ENCODE measurements at places on chromosomes 2 and 18.

DNA sequence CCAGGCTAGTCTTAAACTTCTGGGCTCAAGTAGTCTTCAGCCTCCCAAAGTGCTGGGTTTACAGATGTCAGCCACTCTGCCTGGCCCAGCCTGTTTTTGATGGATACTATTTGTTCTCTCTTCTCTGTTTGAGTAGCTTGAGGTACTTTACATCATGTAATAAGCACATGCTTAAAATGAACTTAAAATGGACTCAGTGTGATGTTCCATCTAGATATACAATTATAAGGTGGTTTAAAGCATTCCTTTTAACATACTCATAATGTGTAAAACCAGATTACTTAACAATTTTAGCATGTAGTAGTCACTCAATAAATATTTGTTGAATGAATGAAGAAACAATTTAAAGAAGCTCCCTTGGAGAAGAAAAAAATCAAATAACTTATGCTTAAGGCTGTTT is 9.6 kb downstream of the PTPRM start:
- DNase-seq: peak; percentile 18

DNA sequence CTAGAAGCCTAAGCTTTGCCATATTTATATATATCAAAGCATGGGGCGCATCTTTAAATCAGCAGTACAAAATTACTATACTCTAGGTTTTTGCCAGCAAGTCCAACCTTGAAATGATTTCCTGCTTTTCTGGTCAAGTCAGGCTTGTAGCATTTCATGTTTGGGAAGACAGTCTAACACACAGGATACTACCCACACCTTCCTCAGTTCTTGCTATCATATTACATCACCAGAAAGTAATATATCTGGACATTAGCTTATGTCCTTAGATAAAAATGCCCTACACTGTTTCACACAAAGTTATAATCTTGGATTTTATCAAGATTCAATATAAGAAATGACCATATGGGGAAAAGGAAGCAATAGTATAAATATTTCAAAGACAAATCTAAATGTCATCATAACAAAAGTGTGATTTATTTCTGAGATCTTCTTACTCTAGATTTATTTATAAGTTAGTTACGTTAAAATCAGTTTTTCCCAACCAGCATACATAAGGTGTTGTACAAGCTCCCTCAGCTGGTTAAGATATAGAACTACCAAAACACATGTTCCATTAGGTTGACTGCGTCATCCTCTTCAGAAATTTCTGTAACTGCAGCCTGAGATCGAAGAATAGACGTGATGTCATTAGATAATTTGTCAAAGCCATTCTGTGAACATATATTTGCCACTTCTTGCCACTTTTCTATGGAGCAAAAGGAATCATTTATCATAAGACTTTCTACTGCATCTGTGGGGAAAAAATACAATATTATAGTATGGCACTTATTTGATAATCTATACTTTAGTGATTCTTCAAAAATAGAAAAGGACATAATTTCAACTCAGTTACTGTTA is 56.6 kb downstream of the CLHC1 start:
- peak; percentile 54 for DNase-seq

GRCh38 chr18:78861706-78862105 is 117.9 kb upstream of the SALL3 start:
- DNase-seq: no peak

- no peak for DNase-seq
These were observed 432.6 kb upstream of the MMADHC start for GRCh38 chr2:150020221-150020620.

DNA sequence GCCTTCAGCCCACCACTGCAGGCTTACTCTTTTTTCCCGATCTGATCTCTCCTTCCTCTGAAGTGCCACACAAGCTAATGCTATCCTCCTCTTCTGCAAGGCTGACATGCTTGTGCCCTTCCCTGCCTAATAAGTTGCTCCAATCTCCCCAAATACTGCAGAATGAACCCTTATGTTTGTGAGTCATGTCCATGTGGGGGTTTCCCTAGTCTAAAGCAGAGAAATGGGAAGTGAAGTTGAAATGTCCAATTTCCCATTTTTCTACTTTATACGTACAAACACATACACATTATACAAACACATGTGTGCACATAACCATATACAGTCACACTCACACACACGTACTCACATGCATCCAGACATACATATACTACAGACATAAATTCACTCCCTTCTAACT is 288.1 kb upstream of the CELF4 start:
- no peak for DNase-seq

DNA sequence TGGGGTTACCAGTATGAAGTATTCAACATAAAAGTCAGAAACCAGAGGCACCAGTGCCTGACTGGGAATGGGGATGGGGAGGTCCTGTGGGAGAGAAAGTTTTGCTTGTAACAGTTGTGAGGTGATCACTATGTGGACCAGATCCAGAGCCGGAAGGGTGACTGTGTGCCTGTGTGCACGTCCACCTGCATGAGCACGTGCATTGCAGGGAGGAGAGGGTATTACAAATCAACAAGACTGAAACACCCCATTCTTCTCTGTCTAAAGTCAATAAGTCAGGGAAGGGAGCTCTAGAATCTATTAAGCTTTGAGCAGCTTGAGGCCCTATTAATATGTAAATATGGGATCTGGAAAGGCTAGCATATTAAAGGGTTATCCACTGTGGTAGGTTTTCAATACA is 241.0 kb upstream of the ACVR2A start:
- DNase-seq: no peak

DNA sequence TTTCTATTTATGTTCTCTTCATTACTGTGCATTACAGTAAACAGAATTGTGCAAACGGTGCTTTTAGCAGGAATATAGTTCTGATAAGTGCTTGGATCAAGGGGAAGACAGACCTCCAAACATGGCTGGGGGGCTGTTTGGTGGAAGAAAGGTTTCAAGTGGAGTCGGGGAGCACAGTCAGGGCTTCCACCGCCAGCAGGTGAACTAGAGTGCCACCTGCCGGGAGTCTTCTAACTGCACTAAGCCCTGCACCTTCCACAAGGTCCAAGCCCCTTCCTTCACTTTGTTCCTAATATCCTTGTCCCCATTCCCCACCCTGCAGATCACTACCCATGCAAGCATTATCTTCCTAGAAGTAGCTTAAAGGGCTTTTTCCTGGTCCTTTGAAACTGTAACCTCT is 11.1 kb downstream of the ONECUT2 start:
- no peak for DNase-seq

- peak; percentile 87 for DNase-seq
These were observed 33.3 kb downstream of the DOK1 start for GRCh38 chr2:74587664-74588277.

DNA sequence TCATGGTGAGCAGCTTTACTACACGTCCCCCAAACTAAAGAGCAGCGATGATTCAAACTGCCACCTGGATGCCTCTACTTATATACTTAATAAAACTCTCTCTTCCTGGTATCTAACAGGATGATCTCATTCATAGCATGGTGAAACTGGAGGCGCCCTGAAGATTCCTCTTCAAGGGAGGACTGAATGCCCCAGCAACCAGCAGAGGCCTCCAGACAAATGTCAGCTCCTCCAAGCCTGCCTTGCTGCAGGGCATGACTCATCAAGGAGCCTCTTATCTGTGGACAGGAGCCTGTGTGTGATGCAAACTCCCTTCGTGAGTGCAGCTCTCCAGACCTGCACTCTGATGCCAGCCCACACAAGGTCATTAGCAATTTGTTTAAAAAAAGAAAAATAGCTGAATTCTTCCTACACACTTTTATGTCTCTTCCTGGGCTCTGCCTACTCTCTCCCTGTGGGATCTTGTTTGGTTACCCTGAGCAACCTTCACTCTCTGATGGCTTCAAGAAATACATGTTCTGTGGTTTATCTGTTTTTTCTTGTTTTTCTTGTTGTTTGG is 30.2 kb downstream of the LONRF2 start:
- DNase-seq: peak; percentile 50

DNA sequence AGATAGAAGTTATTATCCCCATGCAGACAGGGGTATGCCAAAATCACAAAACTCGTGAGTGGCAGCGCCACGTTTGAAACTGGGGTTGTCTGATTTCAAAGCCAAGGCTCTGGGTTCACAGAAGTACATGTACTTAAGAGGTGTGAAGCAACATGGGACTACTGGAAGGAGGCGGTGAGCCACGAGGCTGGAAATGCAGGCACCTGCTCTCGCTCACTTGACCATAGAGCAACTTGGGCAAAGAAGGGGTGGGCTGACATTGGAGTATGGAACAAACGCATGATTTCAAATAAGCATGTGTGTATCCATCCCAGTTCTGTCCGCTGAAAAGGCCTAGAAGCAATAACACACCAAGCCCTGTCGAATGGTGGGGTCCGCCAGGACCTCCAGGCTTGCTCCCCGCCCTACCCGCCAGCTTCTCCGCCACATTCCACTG is 593 bp upstream of the ACTR2 start:
- no peak for DNase-seq

GRCh38 chr2:222483513-222484039 is 59.2 kb downstream of the SGPP2 start:
- no peak for DNase-seq

DNA sequence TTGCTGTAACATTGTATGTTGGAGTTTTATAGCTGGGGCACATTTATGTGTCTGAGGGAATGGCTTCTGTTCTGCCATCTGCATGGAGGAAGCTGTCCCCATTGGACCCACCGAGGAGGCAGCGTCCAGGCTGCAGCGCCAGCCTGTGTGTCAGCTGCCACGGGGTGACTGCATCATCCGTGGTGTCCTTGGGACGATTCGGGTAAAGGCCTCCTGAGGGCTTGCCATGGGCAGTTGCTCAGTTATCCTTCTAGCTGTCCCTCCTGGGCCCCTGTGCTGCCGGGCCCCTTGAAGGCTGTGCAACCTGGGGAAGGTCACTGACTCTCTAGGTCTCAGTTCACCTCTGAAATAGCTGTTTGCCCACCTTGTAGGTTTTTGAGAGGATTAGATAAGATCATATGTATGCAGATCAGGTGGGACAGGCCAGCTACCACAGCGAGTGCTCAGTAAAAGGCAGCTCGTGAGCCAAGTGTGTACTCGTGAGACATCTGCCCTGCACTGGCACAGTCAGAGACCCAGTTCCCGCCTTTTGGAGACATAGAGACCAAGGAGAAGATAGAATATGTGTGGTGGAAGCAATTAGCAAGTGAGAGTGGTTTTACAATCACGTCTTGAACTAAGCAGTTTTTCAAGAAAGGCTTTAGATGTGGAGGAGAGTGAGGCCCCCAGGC is 10.6 kb downstream of the LDLRAD4 start:
- no peak for DNase-seq

- DNase-seq: no peak
These were observed 27.6 kb downstream of the EMX1 start for GRCh38 chr2:72944804-72945449.

- DNase-seq: no peak
These were observed 119.1 kb downstream of the BMPR2 start for GRCh38 chr2:202495230-202495604.

- no peak for DNase-seq
These were observed 1.7 kb upstream of the FZD5 start for GRCh38 chr2:207771421-207771820.

GRCh38 chr2:19835781-19836281 is 66.0 kb downstream of the TTC32 start:
- no peak for DNase-seq

DNA sequence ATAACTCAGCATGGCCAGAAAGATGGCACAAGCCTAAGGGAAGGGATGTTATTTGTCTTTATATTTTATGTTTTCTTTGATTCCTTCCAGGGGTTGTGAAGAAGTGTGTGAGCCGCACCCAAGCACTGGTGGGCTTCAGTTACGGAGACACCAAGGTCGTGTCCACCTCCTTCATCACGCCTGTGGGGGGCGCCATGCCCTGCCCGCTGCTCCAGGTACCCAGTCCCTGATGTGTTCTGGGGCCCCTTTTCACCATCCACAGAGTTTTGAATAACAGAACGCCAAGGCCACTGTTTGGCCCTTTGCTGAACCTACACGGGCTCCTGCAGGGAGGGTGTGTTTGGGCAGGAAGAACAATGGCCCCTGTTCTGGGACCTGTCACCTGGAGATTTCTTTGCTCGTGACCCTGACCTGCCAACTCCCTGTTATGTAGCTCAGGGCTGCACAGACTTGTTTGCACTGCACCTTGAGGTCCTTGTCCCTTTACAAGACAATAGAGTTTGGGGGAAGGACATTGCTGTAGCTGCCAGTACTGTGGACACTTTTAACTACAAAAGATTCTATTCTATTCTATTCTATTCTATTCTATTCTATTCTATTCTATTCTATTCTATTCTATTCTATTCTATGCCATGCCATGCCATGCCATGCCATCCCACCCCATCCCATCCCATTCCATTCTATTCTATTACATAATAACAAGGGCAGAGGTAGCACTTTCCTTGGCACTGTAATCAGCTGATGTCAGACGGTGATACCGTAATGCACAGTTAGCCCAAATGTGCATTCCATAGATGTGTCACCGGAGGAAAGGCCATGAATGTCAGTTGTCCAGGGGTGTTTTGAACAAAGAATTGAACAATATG is 48.2 kb upstream of the CNGA3 start:
- DNase-seq: no peak

DNA sequence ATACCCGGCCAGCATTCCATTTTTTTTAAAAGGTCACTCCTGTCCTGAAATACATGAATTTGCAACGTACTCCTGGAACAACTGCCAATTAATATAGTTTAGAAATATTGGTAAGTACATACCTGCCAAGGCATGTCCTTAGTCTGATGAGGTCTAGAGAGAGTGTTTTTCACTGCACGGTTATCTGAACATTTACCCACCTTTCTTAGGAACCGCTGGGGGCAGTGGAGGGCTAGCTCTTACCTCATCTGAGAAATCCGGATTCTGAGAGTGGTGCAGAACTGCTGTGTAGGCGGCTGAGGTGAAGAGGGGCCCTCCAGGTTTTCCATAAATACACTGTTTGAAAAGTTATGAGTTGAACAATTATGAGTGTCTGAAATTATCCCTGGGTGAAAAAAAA is 133.1 kb upstream of the CCDC195 start:
- DNase-seq: no peak

DNA sequence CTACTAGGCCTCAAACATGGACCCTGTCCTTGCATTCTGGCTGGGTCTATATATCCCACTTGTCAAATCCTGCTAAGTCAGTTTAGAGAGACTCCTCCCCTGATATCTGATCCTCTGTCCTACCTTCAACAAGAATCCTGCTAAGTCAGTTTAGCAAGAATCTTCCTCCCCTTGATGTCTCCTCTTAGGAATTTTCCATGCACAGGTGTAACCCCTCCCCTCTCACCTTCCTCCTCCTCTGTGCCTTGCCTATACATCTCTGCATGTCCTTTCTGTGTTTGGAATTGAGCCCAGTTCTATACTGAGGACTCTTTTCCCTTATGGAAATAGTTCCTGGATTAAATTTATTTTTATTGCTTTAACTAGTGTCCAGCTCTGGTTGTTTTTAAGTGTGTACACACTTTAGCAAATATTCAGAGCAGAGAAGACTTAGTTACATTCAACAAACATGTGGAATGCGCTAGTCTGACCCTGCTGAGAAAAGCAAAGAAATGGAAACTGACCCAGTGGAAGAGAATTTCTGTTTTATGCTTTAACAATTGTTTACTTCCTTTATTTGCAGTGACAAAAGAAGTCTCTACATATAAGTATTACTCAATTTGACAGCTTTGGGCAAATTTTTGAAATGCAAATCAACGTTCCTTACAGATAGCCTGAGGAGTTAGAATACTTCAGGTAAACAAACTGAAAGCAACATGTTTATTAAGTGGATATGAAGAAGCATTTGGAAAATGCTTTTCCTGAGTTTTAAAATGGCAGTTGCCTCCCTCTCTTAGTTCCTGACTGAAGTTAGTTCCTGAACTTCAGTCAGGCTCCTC is 80.6 kb downstream of the RIT2 start:
- DNase-seq: no peak

- DNase-seq: peak; percentile 82
These were observed 570.1 kb downstream of the PLCL1 start for GRCh38 chr2:198374375-198375082.

- DNase-seq: peak; percentile 32
These were observed 124.8 kb downstream of the AFF3 start for GRCh38 chr2:100017633-100018032.

Data from foreskin fibroblast (primary cell).